ENCODE measurements at places on chromosomes 3 and 15. TPM values are rescaled to one million over a fixed set of nuclear protein-coding genes. Genes with fewer than 3 reads are reported as not detected.

GRCh38 chr3:191523148-191523547, 62.2 kb downstream of the PYDC2 start:
- no peaks in the 10 kb centered on the region for H3K27me3 ChIP-seq
- no peaks in the 10 kb centered on the region for H3K4me1 ChIP-seq
- H3K27ac ChIP-seq = no peak overlapping the region
- no peak overlapping the region for H3K4me3 ChIP-seq
- DNase-seq = no peak
- H3K36me3 ChIP-seq = no peaks in the 10 kb centered on the region

DNA sequence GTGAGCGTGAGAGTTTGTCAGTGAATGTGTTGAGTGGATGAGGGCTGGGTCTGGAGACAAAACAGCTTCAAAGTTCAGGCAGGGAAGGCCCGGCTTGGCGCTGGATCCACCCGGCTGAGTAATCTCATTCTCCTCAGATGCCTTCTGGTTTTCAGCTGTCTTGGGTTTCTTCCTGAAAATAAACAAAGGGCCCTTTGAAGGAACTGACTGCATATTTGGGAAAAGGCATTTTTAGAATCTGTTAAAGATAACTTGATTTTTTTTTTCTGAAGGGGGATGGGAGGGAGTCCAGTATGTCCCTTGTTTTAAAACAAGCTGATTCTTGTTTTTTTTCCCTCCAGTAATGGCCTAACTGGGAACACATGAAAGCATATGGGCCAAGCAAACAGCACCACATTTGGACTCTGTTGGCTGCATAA, 86.4 kb downstream of the TIGIT start:
- H3K36me3 ChIP-seq = no peaks in the 10 kb centered on the region
- H3K27me3 ChIP-seq = no peaks in the 10 kb centered on the region
- no peak for DNase-seq
- H3K4me3 ChIP-seq = no peak overlapping the region

GRCh38 chr3:124084022-124084881, 92.3 kb upstream of the ROPN1 start:
- H3K4me3 ChIP-seq = no peak overlapping the region
- no peak overlapping the region for H3K27ac ChIP-seq
- no peaks in the 10 kb centered on the region for H3K36me3 ChIP-seq
- no peaks in the 10 kb centered on the region for H3K4me1 ChIP-seq
- no peak for DNase-seq
- no peaks in the 10 kb centered on the region for H3K27me3 ChIP-seq

DNA sequence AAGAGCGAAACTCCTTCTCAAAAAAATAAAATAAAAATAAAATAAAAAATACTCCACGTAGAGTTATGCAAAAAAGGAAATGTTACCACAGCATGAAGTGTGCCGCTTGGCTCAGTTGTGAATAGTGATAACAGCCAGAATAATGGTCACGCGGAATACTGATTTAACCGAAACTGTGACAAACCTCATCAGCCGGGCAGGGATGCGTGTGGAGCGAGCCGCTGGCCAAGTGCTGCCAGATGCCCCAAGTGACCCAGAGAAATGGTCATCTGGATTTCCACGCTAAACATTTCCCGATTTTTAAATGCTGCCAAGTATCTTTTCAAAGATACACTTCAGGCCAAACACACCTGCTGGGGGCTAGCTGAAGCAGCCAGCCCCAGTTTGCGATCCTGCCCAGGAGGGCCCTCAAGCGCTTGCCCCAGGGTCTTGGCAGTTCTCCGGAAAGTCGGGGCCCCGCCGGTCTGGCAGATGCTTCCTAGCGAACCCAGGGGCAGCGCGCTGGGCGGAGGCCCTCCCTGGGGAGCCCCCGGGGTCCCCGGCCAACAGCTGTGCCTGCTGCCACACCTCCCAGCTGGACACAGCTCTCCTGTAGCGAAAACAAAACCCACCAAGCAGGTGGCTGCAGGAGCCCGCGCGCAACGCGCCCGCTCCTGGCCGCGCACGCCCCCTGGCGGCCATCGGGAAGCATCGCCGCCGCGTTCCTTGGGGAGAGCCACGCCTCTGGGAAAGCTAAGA, 35.1 kb downstream of the CMTM6 start:
- no peak overlapping the region for H3K4me3 ChIP-seq
- H3K27ac ChIP-seq = no peak overlapping the region
- H3K27me3 ChIP-seq = peaks cover 37% of the 10 kb centered on the region
- DNase-seq = peak; percentile 94
- H3K4me1 ChIP-seq = peaks cover 3% of the 10 kb centered on the region

- peak; percentile 98 for DNase-seq
- peak within 1 kb of the TSS; percentile 100 for H3K27ac ChIP-seq
- H3K4me1 ChIP-seq = peaks cover 26% of the 10 kb centered on the region
- peaks cover 25% of the 10 kb centered on the region for H3K36me3 ChIP-seq
These were observed at the start of gene AMOTL2 for GRCh38 chr3:134374105-134374790. Gene AMOTL2, minus strand, starts transcription at chr3:134374447. Its CDS starts 3,014 bp downstream, at chr3:134371433.

The SERPINI1 gene
- total RNA-seq = 17.9 TPM

The SLC28A2 gene
- total RNA-seq = 4.4 TPM

- H3K27ac ChIP-seq = no peak overlapping the region
- no peak for DNase-seq
- no peak overlapping the region for H3K4me3 ChIP-seq
- H3K4me1 ChIP-seq = no peaks in the 10 kb centered on the region
- no peaks in the 10 kb centered on the region for H3K27me3 ChIP-seq
These were observed 5.3 kb upstream of the HDAC11 start for GRCh38 chr3:13474776-13475303.

GRCh38 chr3:196774848-196775422, 35.3 kb downstream of the PAK2 start:
- no peak for DNase-seq
- no peak overlapping the region for H3K27ac ChIP-seq
- no peak overlapping the region for H3K4me3 ChIP-seq
- no peaks in the 10 kb centered on the region for H3K4me1 ChIP-seq

The CIAO2A gene
- total RNA-seq = 54.6 TPM

GRCh38 chr3:76942101-76942500, 97.8 kb upstream of the ROBO2 start:
- no peak overlapping the region for H3K27ac ChIP-seq
- H3K36me3 ChIP-seq = no peaks in the 10 kb centered on the region
- no peaks in the 10 kb centered on the region for H3K4me1 ChIP-seq

DNA sequence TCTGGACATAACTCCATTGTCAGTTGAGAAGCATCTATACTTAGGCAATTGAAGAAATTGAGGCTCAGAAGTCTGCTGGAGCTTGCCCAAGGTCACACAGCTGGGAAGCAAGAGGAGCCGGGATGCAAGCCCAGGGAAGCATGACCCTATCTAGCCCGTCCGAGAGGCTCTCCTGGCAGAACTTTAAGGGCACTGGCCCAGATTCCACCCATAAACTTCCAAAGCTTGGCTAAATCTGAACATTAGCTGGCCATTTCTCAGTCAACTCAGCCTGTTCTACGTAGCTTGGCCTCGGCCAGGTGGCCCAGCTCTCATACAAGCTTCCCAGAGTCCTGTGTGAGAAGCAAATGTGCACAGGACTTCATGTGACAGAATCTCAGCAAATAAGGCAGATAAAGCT, 75.8 kb downstream of the LRIG1 start:
- no peak overlapping the region for H3K27ac ChIP-seq
- no peak overlapping the region for H3K4me3 ChIP-seq
- peaks cover 38% of the 10 kb centered on the region for H3K36me3 ChIP-seq
- H3K4me1 ChIP-seq = no peaks in the 10 kb centered on the region

DNA sequence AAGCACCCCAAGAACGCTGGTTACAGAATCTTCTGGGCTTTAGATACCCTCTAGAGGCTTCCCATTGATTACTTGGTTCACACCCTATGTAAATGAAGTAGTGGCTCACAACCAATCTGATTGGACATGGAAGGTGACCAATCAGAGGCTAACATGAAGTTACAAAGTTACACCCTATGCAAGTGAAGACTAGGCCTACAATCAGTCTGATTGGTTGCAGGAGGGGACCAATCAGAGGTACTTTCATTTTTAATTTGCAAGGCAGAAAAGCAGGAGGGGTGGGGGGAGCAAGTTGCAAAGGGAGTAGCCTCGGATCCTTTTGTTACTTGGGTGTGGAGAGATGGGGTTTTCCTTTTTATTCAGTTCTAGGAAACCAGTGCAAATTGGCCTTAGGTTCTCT, 11.1 kb upstream of the RTP2 start:
- no peaks in the 10 kb centered on the region for H3K4me1 ChIP-seq
- no peak overlapping the region for H3K27ac ChIP-seq
- no peak for DNase-seq
- no peaks in the 10 kb centered on the region for H3K27me3 ChIP-seq

DNA sequence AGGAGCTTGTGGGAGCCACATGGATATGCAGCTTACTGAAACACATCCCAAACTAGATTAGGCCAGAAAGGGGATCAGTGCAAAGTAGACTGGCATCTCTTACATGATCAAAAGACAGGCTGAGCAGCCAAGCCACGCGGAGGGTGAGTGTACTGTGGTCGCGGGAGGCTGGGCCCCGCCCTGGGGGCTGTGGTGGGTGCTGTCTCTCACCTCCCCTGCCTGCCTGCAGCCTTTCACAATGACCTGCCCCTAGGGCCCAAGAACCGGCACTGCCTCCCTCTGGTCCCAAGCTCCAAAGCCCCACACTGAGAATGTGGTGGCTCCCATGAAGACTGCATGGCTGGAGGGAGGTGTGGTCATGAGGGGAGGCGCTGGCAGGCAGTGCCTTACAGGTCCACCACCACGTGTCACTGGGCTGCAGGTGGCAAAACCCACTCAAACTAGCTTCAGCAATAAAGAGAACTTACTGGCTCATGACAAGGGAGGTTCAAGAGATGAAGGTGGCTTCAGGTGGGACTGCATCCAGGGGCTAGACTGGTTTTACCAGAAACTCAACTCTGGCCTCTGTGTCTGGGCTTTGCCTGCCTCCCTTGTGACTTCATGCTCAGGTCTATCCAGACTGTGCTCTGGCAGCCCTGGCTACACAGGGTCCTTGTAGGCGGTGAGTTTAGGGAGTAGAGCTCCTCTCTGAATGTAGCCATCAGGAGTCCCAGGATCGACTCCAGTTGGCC, 27.4 kb upstream of the PLXND1 start:
- no peak overlapping the region for H3K27ac ChIP-seq
- no peaks in the 10 kb centered on the region for H3K36me3 ChIP-seq
- no peaks in the 10 kb centered on the region for H3K4me1 ChIP-seq
- DNase-seq = peak; percentile 66

DNA sequence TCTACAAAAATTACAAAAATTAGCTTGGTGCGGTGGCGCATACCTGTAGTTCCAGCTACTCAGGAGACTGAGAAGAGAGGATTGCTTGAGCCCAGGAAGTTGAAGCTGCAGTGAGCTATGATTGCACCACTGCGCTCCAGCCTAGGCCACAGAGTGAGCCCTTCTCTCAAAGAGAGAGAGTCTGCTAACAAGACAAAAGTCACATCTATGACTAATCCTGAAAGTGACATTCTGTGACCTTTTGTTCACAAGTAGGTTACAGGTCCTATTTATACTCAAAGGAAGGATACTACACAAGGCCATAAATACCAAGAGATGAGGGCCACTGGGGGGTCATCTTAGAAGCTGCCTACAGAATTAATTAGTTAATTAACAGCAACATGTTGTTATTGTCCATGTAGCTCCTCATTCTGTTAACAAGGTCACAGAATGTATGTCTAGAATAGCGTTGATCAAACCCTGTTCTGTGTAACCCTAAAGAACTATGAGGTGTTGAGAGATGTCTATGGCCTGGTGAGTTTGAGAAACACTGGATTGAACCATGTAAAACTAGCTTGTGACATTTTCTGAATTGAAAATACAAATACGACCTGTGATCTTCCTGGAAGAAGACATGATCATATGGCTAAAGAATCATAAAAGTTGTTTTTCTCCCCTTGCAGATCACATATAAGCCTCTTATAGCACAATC, 97.0 kb downstream of the SAMMSON start:
- no peaks in the 10 kb centered on the region for H3K36me3 ChIP-seq
- H3K4me3 ChIP-seq = no peak overlapping the region
- H3K27ac ChIP-seq = no peak overlapping the region
- DNase-seq = no peak
- no peaks in the 10 kb centered on the region for H3K27me3 ChIP-seq
